Stimulated activated CD4-positive, alpha-beta T cell treated with anti-CD3 and anti-CD28 coated beads, TNF-alpha, amount 100 ng/mL, for 24 hours (primary cell): ENCODE measurements at places on chromosomes 4 and X.

- DNase-seq, result no peak
Measured at GRCh38 chr4:69701696-69702095, 48.6 kb upstream of the UGT2A1 start.

- DNase-seq, result no peak
Measured at GRCh38 chr4:106893395-106893881, 142.7 kb downstream of the DKK2 start.

- no peak for DNase-seq
Measured at GRCh38 chr4:167642250-167642649, 408.0 kb upstream of the SPOCK3 start.

- DNase-seq, result no peak
Measured at GRCh38 chrX:152445926-152446325, 5.2 kb downstream of the GABRA3 start.

- DNase-seq, result no peak
Measured at GRCh38 chrX:18668071-18668835, 3.7 kb downstream of the RS1 start.

DNA sequence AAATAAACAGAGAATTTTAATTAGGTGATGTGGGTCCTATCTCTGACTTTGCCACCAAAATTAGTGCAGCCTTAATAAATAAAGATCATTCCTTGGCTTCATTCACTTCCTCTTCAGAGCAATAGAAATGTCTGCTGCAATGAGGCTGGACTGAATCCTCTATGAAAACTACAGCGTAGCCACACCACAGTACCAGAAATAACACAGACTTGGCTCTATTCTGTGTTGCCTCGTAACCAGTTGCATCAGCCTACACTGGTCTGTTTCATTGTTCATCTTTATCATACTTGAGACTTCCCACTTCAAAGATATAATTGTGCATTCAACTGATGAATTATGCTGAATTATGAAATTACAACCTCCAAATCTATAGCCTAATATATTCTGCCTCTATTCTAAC is 15.8 kb downstream of the GLRA3 start:
- DNase-seq, result no peak

GRCh38 chrX:107825698-107826237 is at the start of gene MID2:
Gene MID2, plus strand, starts transcription at chrX:107825866. Its CDS starts 561 bp downstream, at chrX:107826427.
- DNase-seq, result peak; percentile 7

GRCh38 chr4:2417765-2418649 is at the start of gene ZFYVE28:
Gene ZFYVE28, minus strand, starts transcription at chr4:2418645. Its CDS starts 322 bp downstream, at chr4:2418323.
- no peak for DNase-seq

DNA sequence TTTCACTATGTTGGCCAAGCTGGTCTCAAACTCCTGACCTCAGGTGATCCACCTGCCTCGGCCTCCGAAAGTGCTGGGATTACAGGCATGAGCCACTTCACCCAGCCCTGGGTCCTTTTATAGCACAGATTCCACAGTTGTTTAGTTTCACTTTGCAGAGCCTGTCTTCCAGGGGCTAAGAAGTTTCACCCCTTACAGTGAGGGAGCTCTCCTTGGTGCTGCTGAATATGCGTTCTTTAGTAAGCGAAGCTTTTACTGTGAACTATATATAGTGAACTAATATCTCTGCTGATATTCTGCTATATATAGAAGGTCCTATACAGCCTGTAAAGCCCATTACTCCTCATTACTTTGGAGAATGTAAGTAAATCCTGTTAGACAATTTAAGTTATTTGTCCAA is 4.2 kb downstream of the TCEAL6 start:
- no peak for DNase-seq

- DNase-seq, result no peak
Measured at GRCh38 chr4:25901030-25901430, 13.0 kb upstream of the SMIM20 start.

DNA sequence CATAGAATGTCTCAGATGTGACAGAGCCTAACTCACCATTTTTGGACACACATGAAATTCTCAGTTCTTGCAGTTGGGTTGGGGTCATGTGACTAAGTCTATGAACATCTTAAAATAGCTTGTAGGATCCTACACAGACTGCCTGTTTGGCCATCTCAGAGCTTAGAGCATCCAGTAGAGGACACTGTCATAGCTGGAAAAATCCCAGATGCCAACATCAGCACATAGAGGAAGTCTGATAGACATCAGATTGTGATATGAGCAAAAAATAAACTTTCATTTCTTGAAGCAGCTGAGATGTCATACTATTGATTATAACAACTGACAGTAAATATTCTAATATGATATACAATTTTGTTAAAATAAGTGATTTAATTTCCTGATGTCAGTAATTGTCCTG is 207.1 kb downstream of the TRAM1L1 start:
- DNase-seq, result no peak

GRCh38 chrX:136780763-136781162 is at the start of gene ARHGEF6:
Gene ARHGEF6, minus strand, starts transcription at chrX:136780932. Its CDS starts 50 bp downstream, at chrX:136780882.
- no peak for DNase-seq

- no peak for DNase-seq
Measured at GRCh38 chr4:85774489-85774888, 299.5 kb downstream of the ARHGAP24 start.

DNA sequence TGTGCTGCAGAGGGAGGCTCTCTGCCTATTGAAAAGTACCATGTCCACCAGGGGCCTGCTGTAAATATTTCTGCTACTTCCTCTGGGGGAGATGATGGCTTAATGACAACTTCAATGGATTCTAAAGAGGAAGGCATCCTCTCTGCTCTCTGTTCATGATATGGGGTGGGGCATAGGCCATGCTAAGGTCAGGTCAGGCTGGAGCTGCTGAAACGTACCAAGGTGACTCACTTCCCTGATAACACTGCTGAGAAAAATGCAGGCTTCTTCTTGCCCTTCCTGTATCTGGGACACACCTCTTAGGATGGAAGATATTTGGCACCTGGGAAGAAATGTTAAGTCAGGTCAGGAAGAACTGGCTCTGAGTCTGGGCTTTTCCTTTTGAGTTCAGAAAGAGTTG is 31.5 kb downstream of the HS3ST1 start:
- DNase-seq, result no peak

- DNase-seq, result no peak
Measured at GRCh38 chr4:65381648-65382047, 288.6 kb downstream of the EPHA5 start.

DNA sequence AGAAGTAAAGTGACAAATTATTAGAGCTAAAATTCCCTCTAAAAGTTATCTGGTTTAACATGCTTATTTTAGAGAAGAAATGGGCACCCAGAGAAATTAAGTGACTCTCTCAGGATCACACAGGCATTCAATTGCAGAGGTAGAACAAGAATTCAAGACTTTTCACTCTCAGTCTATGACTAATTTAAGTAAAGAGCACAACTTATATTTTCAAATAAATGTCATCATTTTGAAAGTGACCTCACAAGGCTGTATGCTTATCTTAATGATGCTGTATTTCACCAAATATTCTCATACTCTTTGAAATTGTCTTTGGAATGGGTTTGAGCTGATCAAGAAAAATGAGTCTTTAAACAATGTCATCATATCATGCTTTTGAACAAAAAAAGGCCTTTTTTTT is 15.3 kb downstream of the GPR174 start:
- DNase-seq, result no peak

DNA sequence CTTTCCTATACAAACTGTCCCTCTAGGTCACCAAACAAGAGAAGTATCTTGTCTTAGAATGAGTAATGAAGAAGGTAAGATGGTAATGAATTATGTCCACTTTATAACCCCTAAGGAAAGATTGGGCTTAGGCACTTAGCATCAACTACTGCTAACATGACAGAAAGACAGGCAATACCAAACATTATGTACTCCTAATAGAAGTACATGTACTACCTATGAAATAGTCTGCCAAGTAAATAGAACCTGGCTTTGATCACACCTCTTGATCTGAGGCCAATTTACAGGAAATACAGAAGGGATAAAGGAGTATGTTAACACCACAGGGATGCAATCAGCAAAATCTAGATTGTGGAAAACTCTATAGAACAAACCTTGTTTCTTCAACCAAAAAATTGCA is 14.1 kb upstream of the PCYT1B start:
- DNase-seq, result no peak

DNA sequence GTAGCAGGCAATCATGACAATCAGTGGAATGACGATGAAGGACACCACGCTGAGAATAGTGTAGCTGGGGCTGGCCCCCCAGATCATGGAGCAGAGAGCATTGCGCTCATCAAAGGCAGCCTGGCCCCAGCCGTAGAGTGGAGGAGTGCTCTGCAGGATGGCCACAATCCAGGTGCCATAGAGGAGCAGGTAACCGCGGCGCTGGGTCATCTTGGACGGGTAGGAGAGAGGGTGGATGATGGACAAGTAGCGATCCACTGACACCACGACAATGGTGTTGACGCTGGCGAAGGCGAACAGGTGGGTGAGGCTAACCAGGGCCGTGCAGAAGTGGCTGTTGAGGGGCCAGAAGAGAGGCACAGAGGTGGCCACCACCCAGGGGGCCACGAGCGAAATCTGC is 2.8 kb downstream of the GPR101 start:
- DNase-seq, result no peak

DNA sequence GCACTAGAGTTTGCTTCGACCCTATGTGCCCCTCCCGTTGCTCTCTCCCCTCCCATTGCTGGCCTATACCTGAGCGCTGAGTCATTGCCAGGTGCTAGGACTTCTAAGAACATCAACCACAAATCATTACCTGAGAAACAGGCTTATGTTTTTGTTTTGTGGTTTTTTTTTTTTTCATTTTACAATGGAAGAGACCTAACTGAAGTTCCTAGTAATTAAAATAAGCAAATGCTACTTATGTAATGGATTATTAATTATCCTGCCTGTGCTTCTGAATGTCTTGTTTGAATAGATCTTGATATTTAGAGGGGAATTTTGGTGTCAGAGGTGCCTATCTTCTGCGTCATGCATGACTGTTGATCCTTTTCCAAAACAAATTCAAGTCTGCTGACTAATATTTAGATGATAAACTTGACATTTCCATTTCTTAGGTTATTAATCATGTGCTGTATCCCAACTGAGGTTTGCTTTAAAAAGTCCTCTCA is 275.4 kb upstream of the CPEB2 start:
- no peak for DNase-seq

DNA sequence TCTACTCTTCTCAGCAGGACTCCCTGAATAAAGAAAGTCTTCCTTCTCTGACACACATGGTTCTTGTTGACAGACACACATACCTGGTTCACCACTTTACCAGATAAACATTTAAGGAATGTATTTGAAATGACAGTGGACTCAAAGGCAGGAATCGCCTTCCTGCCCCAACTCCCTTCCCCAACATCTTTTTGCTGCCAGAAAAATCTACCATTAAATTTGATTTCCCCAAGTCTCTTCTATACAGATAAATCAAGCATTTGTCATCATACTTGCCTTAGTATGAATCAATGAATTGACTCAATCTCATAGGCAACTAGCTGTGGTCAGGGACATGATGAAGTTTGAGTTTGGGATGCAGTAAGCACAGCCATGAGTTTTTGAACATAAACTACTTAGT is 23.3 kb upstream of the ANXA5 start:
- no peak for DNase-seq

DNA sequence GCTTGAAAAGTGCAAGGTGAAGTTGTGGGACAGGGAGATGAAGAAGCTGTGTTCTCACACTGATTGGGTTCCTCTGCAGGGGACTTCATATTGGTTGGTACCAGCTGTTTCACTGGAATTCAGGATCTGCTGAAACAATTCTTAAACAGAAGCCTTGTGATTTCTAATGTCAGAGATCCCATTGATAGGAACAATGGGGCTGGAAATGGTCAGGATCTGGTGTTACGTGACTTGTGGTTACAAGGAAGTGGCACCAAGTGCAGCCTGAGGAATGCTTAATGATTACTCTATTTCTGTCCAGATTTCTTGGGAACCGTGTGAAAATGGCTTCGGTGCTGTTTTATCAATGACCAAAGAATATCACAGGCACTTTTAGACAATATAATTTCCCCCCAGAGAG is 68.1 kb downstream of the MOSPD2 start:
- no peak for DNase-seq

DNA sequence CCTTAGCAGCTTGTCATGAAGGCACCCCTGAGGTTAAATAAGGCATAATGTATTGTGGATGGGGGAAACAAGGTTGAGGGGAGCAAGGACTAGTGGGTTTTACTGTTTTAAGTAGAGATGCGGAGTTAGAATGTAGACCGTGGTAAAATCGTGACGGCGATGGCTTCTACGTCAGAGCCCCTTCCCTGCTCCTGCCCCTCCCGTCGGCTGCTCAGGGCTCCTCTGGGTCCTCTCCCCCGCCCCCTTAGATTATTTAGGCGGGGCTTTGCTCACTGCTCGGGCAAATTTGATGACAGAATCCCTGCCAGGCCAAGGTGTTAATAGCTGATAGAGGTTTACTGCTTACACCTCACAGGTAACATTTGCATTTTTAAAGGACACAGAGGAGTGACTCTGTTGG is 2.3 kb downstream of the FRMPD3 start:
- DNase-seq, result no peak

GRCh38 chr4:24330172-24330571 is 254.2 kb downstream of the DHX15 start:
- DNase-seq, result no peak

GRCh38 chr4:83240379-83240875 is 44.2 kb downstream of the COQ2 start:
- DNase-seq, result no peak

GRCh38 chrX:117539090-117539418 is 577.6 kb downstream of the KLHL13 start:
- DNase-seq, result no peak

DNA sequence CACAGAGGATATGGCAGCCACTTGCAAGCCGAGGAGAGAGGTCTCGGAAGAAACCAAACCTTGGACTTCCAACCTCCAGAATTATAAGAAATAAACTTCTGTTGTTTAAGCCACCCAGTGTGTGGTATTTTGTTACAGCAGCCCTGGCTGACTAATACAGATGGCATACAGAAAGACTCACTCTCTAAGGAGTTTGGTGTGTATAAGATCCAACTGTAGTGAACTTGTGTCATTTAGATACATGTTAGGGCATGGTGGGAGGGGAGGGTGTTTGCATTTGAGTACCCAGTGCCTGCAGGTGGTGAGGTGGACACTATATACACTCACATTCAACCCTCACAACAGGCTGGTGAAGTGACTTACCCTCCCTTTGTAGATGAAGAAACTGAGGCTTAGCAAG is 233.2 kb upstream of the KLF3 start:
- DNase-seq, result no peak
